Anterior cingulate cortex (tissue), 58 donors: ENCODE measurements at places on chromosomes 6 and 20.

DNA sequence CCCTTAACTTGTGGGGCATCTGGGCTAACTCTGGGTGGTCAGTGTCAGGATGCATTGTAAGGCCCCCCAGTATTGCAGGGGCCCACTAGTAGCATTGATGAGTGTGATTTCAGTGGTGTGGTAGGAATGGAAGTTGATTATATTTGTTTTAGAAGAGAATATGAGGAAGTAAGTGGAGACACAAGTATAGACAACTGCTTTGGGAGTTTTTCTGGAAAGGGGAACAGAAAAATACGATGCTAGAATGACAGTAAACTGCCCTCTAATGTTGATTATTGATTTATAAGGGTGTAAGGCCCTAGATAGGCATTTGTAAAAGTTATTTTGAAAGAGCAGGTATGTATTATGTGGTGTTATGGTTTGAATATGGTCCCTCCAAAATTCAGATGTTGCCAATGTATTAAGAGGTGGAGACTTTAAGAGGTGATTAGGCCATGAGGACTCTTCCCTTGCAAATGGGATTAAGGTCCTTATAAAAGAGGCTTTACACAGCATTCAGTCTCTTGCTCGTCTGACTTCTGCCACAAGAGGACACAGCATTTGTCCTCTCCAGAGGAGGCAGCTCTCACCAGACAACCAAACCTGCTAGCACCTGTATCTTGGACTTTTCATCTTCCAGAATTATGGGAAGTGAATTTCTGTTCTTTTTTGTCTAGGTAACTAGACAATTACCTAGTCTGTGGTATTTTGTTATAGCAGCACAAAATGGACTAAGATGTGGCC lies 135.9 kb upstream of the DTNBP1 start:
- DNase-seq = no peak

DNA sequence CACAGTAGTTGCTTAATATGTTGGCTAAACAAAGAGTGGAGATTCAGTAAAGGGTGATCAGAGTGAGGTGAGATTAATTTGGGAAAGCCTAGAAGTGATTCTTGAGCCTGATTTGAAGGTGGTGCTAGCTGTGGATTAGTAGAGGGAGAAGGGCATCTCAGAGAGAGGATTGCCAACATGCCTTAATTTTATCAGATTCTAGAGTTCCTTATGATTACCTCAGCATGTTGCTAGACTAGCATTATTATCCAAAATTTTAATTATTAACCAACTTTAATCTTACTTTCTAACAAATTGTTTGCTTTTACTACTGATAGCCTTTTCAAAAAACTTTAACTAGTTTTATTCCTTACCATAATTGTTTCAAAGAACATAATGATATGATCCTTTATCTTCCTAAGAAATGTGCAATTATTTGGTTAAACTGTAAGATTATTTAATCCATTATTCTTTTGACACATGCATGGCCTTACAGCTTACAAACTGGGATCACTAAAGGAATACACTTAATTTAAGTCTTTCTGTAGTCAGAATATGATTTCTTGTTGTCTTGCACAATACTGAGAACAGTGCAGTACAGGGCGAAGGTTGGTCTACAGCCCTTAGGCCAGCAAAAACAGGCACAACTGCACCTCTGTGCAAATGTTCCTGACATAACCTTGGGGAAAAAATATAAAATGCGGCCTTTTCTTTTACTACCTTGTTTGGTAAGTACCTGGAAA lies 88.9 kb downstream of the SLC16A10 start:
- DNase-seq = no peak

DNA sequence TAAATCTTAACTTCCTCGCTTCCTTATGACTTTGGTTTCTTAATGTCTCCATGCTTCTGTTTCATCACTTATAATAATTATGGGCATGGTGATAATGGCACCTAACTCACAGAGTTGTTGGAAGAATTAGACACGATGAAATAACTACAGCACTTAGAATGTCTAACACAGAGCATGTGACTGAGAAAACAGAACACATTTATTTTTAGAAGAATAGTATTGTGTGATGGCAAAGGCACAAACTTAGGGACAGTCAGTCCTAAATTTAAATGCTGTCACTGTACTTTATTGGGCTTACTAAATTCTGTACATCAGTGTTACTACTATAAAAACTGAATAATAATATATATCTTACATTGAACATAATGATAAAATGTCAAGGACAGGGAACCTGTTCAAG lies 391.1 kb upstream of the JAG1 start:
- DNase-seq = no peak

DNA sequence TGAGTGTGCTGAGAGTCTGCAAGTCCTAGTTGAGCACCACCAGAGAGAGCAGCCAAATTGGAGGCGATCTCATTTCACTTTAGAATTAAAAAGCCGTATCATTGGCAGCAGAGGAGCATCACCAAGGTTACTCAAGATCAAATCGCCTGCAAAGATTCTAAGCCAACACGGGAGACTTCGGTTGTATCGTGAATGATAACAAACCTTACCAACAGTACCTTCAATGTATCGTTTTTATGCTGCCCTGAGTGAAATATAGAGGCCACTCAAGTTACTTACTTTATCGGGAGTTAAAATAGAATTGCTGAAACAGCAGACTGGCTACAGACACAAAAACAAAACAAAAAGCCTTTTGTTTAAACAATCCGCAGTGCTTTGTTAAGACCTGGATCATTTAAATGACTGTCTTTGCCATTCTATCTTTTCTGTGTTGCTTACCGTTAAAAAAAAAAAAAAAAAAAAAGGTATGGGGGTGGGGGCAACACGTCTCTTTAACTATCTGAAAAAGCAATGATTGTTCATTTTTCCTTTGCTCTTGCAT lies 14.2 kb downstream of the NHSL1 start:
- DNase-seq = no peak

DNA sequence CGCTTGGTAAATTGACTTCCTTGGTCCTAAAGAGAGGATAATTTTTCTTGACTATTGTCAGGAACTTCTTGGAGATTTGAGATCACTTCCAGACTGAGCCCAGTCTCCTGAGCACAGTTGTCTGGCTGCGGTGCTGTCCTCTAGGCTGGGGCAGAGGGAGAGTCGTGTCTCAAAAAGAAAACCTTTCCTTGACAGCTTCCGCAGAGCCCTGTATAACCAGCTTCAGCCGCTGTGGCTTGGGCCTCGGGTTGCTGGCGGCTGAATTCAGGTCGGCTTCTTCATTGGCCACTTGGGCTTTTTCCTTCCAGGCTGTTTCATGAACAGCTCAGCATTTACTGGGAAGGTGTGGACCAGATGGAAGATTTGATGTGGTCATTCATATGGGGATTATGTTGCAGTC lies 75.9 kb downstream of the DHX35 start:
- DNase-seq = no peak

DNA sequence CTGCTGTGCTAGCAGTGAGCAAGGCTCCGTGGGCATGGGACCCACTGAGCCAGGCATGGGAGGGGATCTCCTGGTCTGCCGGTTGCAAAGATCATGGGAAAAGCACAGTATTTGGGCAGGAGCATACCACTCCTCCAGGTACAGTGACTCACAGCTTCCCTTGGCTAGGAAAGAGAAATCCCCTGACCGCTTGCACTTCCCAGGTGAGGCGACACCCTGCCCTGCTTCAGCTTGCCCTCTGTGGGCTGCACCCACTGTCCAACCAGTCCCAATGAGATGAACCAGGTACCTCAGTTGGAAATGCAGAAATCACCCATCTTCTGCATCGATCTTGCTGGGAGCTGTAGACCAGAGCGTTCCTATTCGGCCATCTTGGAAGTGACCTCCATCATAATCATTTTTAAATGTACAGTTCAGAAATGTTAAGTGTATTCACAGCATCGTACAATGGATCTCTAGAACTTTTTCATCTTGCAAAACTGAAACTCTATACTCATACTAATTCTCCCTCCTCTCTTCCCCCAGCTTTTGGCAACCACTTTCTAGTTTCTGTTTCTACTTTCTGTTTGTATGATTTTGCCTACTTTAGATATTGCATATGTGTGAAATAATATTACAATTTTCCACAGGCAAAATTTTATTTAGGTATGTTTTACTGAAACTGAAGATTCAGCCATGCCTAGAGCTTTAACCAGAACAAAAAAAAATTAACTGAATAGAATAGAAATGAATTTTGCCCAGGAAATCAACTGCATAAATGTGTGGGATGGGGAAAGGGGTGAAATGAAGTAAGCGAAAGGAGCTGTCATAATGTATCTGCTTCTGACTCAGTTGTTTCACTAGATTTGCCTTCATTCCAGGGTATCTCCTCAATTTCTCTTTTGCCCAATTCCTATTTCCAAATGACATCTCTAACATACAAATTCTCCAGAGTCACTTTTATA lies 100.0 kb downstream of the RWDD2A start:
- no peak for DNase-seq

DNA sequence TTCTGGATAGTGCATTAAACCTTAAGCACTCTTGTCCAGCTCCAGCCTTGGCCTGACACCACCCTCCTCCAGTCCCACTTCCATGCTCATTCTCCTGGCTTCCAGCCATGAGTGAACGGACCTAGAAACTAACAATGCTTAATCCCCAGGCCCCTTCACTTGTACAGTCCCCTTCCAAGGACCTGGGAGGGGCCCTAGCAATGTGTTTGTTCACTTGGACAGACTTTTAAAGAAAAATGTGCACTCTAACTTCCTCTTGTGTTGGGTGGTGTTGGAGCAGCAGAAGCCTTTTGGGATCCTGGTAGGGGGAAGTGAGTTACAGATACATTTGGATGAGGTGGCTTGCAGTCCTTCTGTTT lies 48.9 kb upstream of the CCN6 start:
- DNase-seq = no peak
